ENCODE measurements at places on chromosomes 6 and 20.

DNA sequence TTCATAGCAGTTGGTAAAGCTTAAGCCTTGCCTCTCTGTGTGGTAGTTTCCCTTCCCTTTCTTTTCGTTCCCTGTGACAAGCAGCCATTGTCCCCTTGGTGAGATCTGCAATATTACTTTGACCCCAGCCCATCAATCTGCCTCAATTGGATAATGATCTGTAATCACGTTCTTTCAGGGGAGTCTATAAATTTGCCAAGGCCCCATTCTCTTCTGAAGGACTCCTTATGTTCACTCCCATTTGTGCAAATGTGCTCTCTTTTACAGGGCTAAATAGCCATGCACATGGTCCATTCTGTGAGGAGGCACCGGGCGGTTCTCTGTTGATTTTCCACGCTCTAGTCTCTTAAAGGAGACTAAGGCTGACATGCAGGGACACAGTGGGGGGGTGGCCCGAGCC lies 660.4 kb upstream of the SLC35B3 start:
- peak; percentile 1 for DNase-seq

DNA sequence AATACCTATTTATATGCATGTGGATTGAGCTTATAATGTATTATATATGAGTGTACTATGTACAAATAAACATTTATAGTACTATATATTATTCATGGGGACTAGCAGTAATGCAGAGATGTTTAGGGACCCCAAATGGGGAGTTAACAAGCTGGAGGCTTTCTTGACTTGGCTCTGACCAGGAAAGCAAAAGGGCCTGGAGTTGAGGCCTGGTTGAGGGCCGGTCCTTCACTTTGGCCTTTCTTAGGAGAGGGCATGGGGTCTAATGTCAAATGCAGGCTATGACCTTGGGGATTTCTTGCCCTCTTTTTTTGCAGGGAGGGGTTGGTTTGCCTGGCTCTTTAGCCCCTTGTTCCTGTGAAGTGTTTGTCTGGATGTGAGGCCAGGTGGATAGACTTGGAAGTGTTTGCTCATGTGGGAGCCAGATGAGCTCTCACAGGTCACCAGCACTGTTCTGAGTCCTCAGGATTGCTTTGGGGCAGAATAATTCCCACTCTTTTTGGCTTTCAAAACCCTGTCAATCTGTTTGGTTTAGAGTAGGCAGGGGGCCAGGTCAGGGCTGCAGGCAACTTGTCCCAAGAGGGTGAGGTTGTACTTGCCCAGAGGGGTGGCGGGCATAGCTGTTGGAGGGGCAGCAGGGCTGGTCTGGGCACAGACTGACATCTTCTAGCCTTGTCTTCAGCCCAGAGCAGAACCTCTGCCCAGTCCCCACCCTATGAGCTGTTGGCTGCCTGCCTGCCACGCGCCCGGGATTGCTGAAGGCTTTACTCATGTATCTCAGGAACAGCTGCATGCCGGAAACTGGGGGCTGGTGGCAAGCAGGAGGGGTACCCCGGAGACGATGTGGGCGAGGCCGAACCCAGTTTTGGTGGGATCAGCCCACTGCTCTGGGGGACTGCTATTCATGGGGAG lies 14.6 kb downstream of the TJAP1 start:
- DNase-seq: no peak

DNA sequence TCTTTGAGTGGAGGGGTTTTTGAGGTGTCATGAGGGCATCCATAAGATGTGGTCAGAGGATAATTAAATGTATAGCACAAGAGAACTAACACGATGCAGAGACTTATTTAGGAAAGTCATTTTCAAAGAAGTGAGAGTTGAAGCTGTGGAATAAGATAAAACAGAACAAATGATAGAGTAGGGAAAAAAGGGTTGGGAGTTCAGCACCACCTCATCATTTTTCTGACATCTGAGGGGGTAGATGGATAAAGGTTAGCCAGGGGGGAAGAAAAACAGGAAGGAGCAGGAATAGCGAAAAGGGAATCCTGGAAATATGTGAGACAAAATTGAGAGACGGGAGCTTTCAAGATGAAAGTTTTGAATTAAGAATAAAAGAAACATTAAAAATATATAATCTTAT lies 434.2 kb downstream of the NKAIN2 start:
- DNase-seq: no peak

DNA sequence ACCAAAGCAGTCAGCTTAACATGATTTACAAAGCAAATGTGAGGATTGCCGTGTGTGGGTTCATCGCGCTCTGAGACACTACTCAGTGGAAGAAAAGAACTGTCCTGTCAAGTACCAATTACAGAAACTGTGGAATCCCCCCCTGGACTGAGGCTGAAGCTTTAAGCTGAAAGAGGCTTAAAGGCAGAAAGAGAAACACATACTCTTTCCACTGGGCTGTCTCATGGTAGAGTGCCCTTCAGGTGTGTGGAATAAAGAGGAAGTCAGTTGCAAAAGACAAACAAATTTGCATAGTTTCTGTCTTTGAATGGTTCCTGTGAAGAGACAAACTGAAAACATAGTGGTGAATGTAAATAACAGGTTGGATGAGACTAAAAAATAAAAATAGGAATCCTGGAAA lies 560.4 kb upstream of the SYNCRIP start:
- no peak for DNase-seq

- no peak for DNase-seq
Measured at GRCh38 chr6:24227556-24227955, 101.5 kb downstream of the NRSN1 start.

- DNase-seq: no peak
Measured at GRCh38 chr6:38322138-38322537, 317.6 kb downstream of the BTBD9 start.

GRCh38 chr6:39543950-39544349 lies 181.3 kb downstream of the KIF6 start:
- no peak for DNase-seq

GRCh38 chr20:49276161-49276960 lies 1.5 kb downstream of the ZNFX1 start:
- peak; percentile 71 for DNase-seq

GRCh38 chr6:124028117-124028516 lies 224.5 kb downstream of the NKAIN2 start:
- no peak for DNase-seq

GRCh38 chr20:37524859-37525708 lies 2.6 kb downstream of the BLCAP start:
- DNase-seq: no peak

DNA sequence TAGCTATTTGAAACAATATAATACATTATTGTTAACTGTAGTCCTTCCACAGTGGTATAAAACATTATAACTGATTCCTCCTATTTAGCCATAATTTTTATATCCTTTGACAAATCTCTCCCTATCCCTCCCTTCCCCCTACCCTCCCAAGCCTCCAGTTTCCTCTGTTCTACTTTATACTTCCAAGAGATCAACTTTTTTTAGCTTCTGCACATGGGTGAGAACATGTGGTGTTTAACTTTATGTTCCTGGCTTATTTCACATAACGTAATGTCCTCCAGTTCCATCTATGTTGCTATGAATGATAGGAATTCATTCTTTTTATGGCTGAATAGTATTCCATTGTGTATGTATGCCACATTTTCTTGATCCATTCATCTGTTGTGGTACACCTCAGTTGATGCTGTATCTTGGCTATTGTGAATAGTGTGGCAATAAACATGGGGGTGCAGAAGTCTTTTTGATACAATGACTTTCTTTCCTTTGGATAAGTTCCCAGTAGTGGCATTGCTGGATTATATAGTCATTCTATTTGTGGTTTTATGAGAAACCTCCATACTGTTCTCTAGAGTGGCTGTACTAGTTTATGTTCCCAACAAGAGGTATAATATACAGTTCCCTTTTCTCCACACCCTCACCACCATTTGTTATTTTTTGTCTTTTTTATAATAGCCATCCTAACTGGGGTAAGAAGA lies 205.0 kb downstream of the KCNQ5 start:
- no peak for DNase-seq

Data from NCI-H345 (cell line).